ENCODE measurements at places on chromosomes 2 and 18. TPM values are rescaled to one million over a fixed set of nuclear protein-coding genes. Genes with fewer than 3 reads are reported as not detected.

The TCF23 gene
- total RNA-seq = not detected

The NCL gene
- total RNA-seq = 92.6 TPM

The HOXD13 gene
- not detected for total RNA-seq

The COLEC12 gene
- 56.9 TPM for total RNA-seq

The IL1F10 gene
- not detected for total RNA-seq

The RHBDD1 gene
- 24.2 TPM for total RNA-seq

The IL1RL1 gene
- total RNA-seq = 0.29 TPM

The BMP10 gene
- not detected for total RNA-seq

The UPP2 gene
- not detected for total RNA-seq

The CDK15 gene
- total RNA-seq = 5.3 TPM

The CXCR1 gene
- not detected for total RNA-seq

The IKZF2 gene
- 10.3 TPM for total RNA-seq

The COL3A1 gene
- total RNA-seq = 3,160 TPM

The ALPP gene
- total RNA-seq = not detected

The ASB18 gene
- under 0.01 TPM for total RNA-seq

The MEP1B gene
- not detected for total RNA-seq

The C1GALT1C1L gene
- 1.2 TPM for total RNA-seq

The SPC25 gene
- total RNA-seq = 1.1 TPM

The CCDC74A gene
- 15.9 TPM for total RNA-seq

The STPG4 gene
- 0.72 TPM for total RNA-seq

GRCh38 chr2:64359171-64359891 lies 94.6 kb upstream of the LGALSL start:
- no peak overlapping the region for H3K4me3 ChIP-seq
- DNase-seq = no peak
- peak overlapping the region; percentile 18 for H3K27ac ChIP-seq

- no peak for DNase-seq
- H3K4me1 ChIP-seq = no peaks in the 10 kb centered on the region
- H3K36me3 ChIP-seq = no peaks in the 10 kb centered on the region
Measured at GRCh38 chr2:126898636-126899035, at the start of gene TEX51. Gene TEX51, plus strand, starts transcription at chr2:126898890. Its CDS starts 29 bp downstream, at chr2:126898919.

GRCh38 chr2:168076731-168077130 lies 170.7 kb downstream of the STK39 start:
- no peaks in the 10 kb centered on the region for H3K4me1 ChIP-seq
- no peak overlapping the region for H3K4me3 ChIP-seq
- no peaks in the 10 kb centered on the region for H3K27me3 ChIP-seq
- no peak overlapping the region for H3K27ac ChIP-seq
- DNase-seq = no peak

GRCh38 chr2:152347076-152347475 lies 12.1 kb downstream of the FMNL2 start:
- no peaks in the 10 kb centered on the region for H3K27me3 ChIP-seq
- peaks cover 5% of the 10 kb centered on the region for H3K4me1 ChIP-seq
- no peak overlapping the region for H3K27ac ChIP-seq
- H3K4me3 ChIP-seq = no peak overlapping the region

- peak overlapping the region; percentile 47 for H3K4me3 ChIP-seq
- no peaks in the 10 kb centered on the region for H3K36me3 ChIP-seq
- no peak overlapping the region for H3K27ac ChIP-seq
- peaks cover 39% of the 10 kb centered on the region for H3K27me3 ChIP-seq
- no peak for DNase-seq
- no peaks in the 10 kb centered on the region for H3K4me1 ChIP-seq
Measured at GRCh38 chr2:106065268-106065982, 128.7 kb downstream of the UXS1 start.

DNA sequence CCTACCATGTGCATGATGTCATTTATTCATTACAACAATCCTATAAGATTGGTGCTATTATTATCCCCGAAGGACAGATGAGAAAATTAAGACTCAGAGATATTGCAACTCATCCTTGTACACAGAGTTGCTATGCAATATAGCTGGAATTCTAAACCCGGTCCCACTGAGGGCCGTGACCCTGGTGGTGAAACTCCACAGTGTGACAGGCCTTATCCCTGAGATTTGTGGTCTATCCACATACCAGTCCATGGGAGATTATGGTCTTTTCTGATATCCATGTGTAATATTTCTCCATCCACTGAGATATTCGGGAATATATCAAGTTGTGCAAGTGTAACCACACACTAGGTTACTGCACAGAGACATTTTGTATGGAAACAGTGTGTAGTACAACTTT lies 305.2 kb downstream of the TXNL1 start:
- no peak overlapping the region for H3K4me3 ChIP-seq
- H3K36me3 ChIP-seq = no peaks in the 10 kb centered on the region
- no peak for DNase-seq
- H3K27ac ChIP-seq = no peak overlapping the region
- H3K27me3 ChIP-seq = no peaks in the 10 kb centered on the region

DNA sequence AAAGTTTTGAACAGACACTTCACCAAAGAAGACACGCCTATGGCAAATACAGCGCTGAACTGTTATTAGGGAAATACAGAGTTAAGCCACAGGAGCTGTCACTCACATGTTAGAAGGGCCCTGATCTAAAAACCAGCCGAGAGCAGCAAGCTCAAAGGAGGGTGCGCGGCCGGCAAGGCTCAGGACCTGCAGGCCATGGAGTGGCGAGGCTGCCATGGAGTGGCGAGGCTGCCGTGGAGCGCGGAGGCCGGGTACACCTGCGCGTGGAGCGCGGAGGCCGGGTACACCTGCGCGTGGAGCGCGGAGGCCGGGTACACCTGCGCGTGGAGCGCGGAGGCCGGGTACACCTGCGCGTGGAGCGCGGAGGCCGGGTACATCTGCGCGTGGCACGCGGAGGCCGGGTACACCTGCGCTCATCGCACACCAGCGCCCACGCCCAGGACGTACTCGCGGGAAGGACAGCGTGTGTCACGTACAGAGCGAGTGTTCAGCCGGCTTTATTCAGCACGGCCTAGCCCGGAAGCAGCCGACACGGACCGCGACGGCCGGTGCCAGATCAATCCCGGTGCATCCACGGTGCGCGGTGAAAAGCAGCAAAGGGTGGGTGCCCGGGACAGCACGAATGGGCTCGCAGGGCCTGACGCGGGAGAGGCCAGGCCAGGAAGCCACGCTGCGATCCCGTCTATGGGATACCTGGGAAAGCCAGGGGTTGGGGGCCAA lies 68.8 kb downstream of the SLC66A2 start:
- no peak overlapping the region for H3K4me3 ChIP-seq
- H3K27me3 ChIP-seq = no peaks in the 10 kb centered on the region
- no peaks in the 10 kb centered on the region for H3K4me1 ChIP-seq
- peak; percentile 23 for DNase-seq
- H3K27ac ChIP-seq = no peak overlapping the region

GRCh38 chr2:202116691-202117090 lies 43.6 kb downstream of the KIAA2012 start:
- H3K4me3 ChIP-seq = no peak overlapping the region
- DNase-seq = no peak
- no peaks in the 10 kb centered on the region for H3K27me3 ChIP-seq
- no peak overlapping the region for H3K27ac ChIP-seq
- H3K36me3 ChIP-seq = no peaks in the 10 kb centered on the region

DNA sequence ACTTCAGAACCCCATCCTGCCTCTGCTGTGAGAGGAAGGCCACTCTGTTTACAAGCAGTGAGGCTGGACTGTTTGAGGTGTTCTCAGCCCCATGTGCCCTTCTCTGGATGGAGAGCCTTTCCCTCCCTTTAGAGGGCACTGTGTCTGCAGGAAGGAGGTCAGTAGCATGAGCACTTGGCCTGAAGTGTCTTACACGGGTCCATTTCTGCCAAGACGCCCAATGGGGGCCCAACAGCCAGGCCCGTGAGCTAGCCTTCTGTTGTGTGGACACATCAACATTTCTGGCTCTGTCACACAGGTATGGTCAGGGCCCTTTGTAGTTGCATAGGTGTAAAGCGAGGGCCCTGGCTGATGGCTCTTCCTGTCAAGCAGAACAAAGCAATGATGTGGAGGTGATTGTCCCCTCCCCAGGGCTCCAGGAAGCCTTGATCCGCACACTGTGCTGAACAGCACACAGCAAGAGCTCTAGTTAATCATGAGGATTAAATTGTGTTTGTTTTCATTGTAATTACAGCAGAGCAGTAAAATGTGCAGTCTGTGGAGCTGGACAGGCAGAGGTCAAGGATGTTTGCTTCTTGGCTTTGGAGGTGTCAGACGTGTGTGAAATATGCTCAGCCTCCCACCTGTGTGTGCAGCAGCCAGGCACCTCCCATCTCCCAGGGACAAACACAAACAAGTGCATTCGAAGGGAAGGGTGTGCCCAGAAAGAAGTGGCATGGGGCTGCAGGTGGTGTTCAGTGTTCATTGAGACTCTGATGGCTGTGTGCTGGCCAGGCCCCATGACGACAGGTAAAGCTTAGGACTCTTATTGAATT lies 132.1 kb downstream of the SH3RF3 start:
- H3K36me3 ChIP-seq = no peaks in the 10 kb centered on the region
- no peak overlapping the region for H3K4me3 ChIP-seq
- H3K4me1 ChIP-seq = peaks cover 25% of the 10 kb centered on the region
- H3K27me3 ChIP-seq = no peaks in the 10 kb centered on the region
- no peak overlapping the region for H3K27ac ChIP-seq

- H3K36me3 ChIP-seq = no peaks in the 10 kb centered on the region
- DNase-seq = peak; percentile 82
- no peaks in the 10 kb centered on the region for H3K27me3 ChIP-seq
- H3K4me3 ChIP-seq = peak overlapping the region; percentile 84
- peak overlapping the region; percentile 99 for H3K27ac ChIP-seq
Measured at GRCh38 chr2:69437751-69438154, 518 bp upstream of the NFU1 start.

- H3K4me1 ChIP-seq = no peaks in the 10 kb centered on the region
- H3K27ac ChIP-seq = no peak overlapping the region
- H3K4me3 ChIP-seq = no peak overlapping the region
- no peaks in the 10 kb centered on the region for H3K36me3 ChIP-seq
- DNase-seq = no peak
Measured at GRCh38 chr2:11042841-11043240, 112.4 kb upstream of the SLC66A3 start.

DNA sequence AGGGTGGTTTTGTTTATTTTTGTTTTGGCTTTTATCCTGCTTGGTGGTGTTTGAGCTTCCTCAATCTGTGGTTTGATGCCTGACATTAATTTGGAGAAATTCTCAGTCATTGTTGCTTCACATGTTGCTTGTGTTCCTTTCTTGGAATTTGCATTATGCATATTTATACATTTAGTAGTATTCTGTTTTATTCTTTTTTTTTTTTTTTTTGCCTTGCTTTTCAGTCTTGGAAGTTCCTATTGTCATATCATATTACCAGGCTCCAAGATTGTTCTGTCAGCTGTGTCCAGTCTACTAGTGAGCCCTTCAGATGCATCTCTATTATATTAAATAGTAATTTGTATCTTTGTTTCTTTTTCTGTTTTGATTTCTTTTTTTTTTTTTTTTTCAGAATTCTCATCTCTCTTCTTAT lies 77.0 kb downstream of the EPC2 start:
- no peaks in the 10 kb centered on the region for H3K4me1 ChIP-seq
- no peak overlapping the region for H3K27ac ChIP-seq
- peak; percentile 57 for DNase-seq
- no peaks in the 10 kb centered on the region for H3K36me3 ChIP-seq
- H3K27me3 ChIP-seq = no peaks in the 10 kb centered on the region

- no peaks in the 10 kb centered on the region for H3K4me1 ChIP-seq
- no peak overlapping the region for H3K4me3 ChIP-seq
- no peak overlapping the region for H3K27ac ChIP-seq
- no peaks in the 10 kb centered on the region for H3K36me3 ChIP-seq
- no peaks in the 10 kb centered on the region for H3K27me3 ChIP-seq
Measured at GRCh38 chr2:49831698-49832367, 677.5 kb upstream of the FSHR start.

DNA sequence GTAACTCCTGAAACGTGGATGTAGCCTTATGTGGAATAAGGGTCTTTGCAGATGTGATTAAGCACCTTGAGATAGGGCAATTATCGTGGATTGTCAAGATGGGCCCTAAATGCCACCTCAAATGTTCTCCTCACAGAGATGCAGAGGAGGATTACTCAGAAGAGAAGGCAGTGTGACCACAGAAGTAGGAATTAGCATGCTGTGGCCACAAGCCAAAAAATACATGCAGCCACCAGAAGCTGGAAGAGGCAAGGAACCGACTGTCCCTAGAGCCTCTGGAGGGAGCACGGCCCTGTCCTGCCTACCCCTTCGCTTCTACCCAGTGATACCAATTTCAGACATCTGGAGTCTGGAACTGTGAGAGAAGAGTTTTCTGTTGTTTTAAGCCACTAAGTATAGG lies 47.3 kb upstream of the MGAT5 start:
- H3K27me3 ChIP-seq = no peaks in the 10 kb centered on the region
- H3K36me3 ChIP-seq = no peaks in the 10 kb centered on the region
- peak; percentile 92 for DNase-seq
- H3K27ac ChIP-seq = no peak overlapping the region
- peaks cover 23% of the 10 kb centered on the region for H3K4me1 ChIP-seq
- H3K4me3 ChIP-seq = no peak overlapping the region

DNA sequence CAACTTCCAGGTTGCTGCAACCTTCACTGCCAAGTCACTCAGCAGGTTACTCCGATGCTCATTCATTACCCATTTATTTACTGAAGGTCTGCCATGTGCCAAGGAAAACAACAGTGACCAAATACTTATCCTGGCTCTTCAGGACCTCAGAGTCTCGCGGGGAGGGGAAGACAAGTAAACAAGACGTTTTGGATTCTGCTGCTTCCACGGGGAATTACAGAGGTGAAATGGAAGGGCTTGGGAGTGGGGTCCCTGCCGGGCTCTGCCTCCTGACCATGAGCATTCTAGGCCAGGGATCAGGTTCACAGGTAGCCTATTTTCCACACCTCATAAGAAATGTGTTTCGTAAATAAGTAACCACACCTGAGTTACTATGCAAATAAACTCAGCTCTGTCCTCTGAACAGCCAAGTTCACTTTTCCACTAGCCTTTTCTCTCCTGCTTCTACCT lies 68.1 kb downstream of the CLHC1 start:
- no peaks in the 10 kb centered on the region for H3K27me3 ChIP-seq
- no peak for DNase-seq

- no peak overlapping the region for H3K27ac ChIP-seq
- H3K36me3 ChIP-seq = no peaks in the 10 kb centered on the region
- DNase-seq = peak; percentile 97
- H3K27me3 ChIP-seq = peaks cover 19% of the 10 kb centered on the region
- H3K4me1 ChIP-seq = no peaks in the 10 kb centered on the region
Measured at GRCh38 chr2:121095257-121096080, 189.5 kb downstream of the TFCP2L1 start.

- H3K27ac ChIP-seq = no peak overlapping the region
- no peaks in the 10 kb centered on the region for H3K36me3 ChIP-seq
- DNase-seq = no peak
- peaks cover 10% of the 10 kb centered on the region for H3K4me1 ChIP-seq
Measured at GRCh38 chr18:62102221-62102620, 84.6 kb downstream of the PIGN start.

DNA sequence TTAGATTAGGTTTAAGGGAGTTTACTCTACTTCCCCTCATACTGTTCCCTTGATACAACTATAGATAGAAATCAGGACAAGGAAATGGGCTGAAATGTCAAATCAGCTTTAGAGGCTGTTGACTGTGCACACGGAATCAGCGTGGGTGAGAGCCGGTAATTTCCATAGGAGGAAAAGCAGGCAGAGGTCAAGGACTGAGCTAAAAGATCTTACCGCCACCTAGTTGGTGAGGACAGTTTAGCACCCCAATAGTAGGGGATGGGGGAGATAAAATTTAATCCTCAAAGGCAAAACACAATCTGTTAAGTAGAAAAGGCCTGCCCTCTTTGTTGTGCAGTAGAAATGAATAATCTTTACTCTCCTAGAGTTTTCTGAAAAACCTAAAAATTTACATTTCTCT lies 1154.5 kb upstream of the CHAC2 start:
- no peaks in the 10 kb centered on the region for H3K4me1 ChIP-seq
- H3K27me3 ChIP-seq = no peaks in the 10 kb centered on the region
- H3K36me3 ChIP-seq = no peaks in the 10 kb centered on the region
- H3K4me3 ChIP-seq = no peak overlapping the region
- no peak for DNase-seq
- H3K27ac ChIP-seq = no peak overlapping the region
